ENCODE measurements at places on chromosomes 16 and 17. TPM values are rescaled to one million over a fixed set of nuclear protein-coding genes. Genes with fewer than 3 reads are reported as not detected.

DNA sequence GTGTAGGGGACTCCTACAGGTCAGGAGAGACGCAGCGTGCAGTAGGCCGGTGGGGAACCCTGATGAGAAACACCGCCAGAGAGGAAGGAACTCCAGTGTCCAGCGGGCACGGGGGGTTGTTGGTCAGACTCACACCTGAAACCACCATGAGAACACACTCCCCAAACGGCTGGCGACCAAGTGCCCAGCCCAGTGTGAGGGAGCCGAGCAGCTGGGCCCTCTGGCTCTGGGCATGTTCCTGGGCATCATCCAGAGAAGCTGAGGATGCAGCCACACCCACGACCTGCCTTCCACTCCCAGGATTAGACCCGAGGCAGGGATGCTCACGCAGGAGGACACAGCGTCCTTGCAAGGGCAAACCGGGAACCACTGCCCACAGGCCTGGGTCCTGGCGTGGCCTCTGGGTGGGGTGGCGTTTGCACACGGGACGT, 108.3 kb upstream of the ZNF750 start:
- no peak for DNase-seq

DNA sequence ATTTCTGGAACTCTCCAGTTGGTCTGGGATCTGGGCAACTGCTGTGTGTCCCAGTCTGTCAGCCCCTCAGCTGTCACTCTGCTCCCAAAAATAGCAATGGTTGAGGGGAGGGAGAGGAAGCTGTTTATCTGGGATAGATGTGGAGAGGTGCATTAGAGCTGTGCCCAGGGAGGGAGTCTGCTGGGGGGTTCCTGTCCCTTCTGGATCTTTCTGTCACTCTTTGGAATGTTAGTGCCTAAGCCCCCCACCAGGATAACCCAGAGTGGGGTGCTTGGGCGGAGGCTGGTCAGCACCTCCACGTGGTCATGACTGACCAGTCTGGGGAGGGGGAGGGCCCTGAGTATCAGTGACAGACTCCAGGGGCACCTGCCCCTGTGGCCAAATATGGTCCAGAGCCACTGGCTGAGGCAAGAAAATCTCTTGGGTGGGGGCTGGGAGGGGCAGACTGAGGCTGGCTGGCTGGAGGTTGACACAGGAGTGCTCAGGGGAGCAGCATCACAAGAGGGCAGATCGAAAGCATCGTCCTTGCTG, at the start of gene UNC45B:
Gene UNC45B (plus strand): TSS at position 443 of the 531 bp plus-strand sequence. CDS start 447 bp downstream, outside the sequence.
- DNase-seq: no peak

Gene PYCARD
- total RNA-seq: 13.1 TPM

DNA sequence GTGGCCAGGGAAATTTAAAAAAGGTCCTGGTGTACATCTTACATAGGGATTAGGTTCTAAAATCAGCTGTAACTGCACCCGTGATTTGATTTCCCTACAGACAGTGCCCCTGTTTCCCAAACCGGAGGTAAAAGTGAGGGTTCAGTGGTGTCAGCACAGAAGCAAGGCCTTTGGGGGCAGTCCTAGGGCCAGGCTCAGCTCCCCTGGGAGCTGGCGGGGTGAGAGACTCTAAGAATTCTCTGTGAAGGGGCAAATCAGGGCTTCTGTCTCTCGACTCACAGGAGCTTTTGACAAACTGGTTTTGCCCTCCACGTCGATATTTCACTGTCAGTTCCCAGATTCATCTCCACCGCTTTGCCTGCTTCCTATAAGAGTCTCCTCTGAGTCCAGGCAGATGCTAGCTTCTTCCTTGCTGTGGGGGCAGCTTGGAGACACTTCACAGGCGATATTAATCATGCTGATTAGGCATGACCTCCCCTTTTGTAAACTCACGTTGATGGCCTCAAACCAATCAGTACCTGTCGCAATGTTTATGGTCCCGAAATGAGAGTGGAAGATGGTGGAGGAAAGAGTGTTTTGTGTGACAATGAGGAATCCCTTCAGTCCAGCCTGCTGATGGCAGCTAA, 234.2 kb upstream of the TOX3 start:
- DNase-seq: no peak

Gene CMTM2
- total RNA-seq: not detected

DNA sequence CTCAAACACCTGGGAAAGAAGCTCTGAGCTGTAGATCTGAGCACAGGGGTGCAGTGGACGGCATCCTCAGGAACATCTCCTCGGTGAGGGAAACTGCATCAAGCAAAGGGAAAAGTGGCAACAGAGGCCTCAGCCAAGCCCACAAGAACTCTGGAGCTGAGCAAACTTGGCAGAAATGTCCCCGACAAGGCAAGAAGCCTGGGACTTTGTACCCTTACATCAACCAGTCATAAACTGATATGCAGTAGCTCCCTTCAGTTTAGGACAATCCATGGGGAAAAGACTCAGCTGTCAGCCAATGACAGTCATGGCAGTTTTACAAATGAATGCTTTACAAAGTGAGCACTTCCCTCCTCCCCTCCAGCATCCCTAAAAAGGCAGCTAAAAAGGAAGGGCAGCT, 210.0 kb upstream of the DYNLRB2 start:
- DNase-seq: no peak

- DNase-seq: no peak
These were observed 56.6 kb downstream of the USP32 start for GRCh38 chr17:60335289-60335688.

Gene PRRT2
- 0.90 TPM for total RNA-seq

Gene HSF5
- total RNA-seq: not detected

DNA sequence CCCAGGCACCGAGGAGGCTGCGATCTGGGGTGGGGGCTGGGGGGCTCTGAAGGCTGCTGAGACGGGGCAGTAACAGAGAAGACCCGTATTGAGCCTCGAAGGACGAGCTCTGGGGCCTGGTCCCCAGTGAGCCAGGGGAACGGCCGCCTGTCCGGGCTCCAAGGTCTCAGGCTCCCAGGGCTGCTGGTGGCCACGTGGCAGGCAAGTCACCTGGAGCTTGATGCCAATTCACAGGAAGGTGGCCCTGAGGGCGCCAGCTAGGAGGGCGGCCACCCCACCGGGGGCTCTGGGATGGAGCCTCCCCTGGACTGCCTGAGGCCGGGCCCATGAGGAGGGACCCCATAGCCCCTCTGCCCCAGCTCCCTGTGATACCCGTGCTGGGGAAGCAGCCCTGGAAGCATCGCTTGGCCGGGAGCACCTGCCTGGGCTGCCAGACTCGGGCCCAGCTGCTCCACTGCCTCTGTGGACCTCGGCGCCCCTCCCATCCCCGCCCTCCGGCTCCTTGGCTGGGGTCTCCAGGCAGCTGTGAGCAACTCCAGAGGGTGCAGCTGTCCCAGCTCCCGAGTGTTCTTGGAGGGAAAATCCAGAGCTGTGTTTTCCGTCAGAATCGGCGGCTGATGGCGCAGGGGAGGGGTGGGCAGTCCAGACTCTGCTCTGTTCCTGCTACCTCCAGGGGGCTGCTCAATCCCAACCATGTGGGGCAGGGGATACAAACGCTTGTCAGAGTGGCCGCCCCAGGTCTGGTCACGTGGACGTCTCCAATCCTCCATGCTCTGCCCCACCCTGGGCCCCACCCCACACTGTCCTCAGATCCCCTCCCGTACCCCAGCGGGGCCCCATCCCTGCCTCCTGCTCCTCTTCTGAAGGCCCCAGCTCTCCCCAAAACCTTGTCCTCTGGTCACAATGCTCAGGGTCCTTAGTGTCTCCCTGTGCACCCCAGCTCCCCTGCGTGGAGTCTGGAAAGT, 67.2 kb upstream of the GNG13 start:
- DNase-seq: no peak

GRCh38 chr17:68532826-68533225, 20.6 kb downstream of the PRKAR1A start:
- DNase-seq: no peak

- no peak for DNase-seq
These were observed 20.9 kb downstream of the LDAF1 start for GRCh38 chr16:21179126-21179982.

DNA sequence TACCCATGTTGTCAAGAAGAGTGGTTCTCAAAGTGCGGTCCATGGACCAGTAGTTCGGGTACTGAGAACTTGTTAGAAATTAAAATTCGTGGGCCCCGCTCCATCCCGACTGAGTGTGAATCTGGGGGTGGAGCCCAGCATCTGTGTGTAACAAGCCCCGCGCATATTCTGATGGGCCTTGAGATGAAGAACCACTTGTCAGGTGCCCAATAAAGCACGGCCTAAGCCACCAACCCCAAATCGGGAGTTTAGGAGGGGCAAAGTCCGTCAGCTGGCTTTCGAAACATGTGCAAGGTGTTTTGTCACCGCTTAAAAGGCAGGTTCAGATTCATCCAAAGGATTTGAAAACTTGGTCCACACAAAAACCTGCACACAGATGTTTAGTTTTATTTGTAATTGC, 29.5 kb downstream of the PSMD12 start:
- no peak for DNase-seq

Gene CEP295NL
- 0.72 TPM for total RNA-seq

Gene P2RX1
- not detected for total RNA-seq

DNA sequence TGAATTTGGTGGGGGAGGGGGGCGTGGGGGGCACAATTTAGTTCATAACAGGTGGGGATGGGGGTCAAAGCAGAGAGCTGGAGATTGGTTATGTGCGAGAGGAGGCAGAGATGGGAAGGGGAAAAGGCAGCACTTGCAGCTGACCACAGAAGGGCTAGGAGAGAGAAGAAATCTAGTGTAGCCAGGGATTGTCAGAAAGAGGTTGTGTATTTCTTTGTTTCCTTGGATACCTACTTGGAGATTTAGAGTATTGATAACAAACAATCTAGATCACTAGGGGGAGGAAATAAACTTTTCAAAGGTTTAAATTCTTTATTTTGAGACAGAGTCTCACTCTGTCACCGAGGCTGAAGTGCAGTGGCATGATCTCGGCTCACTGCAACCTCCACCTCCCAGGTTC, 47.1 kb upstream of the YPEL2 start:
- no peak for DNase-seq

GRCh38 chr16:2092866-2093265, 42.8 kb downstream of the PKD1 start:
- no peak for DNase-seq

DNA sequence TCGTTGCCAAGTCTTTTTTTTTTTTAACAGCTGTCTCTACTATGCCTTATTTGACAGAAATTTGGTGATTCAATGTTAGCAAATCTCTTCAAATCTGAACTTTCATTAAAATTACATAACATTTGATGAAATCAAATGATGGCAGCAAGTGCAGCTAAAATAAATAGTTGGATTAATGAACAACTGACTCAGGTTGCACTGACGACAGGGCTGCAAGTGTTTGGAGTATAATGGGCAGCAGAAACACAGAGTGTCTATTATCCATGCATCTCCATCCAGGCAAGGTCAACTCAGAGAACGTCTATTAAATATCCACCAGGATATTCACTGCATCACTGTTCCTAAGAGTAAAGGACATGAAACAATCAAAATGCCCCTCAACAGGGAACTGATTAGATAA, 109.8 kb downstream of the SLC39A11 start:
- DNase-seq: no peak

DNA sequence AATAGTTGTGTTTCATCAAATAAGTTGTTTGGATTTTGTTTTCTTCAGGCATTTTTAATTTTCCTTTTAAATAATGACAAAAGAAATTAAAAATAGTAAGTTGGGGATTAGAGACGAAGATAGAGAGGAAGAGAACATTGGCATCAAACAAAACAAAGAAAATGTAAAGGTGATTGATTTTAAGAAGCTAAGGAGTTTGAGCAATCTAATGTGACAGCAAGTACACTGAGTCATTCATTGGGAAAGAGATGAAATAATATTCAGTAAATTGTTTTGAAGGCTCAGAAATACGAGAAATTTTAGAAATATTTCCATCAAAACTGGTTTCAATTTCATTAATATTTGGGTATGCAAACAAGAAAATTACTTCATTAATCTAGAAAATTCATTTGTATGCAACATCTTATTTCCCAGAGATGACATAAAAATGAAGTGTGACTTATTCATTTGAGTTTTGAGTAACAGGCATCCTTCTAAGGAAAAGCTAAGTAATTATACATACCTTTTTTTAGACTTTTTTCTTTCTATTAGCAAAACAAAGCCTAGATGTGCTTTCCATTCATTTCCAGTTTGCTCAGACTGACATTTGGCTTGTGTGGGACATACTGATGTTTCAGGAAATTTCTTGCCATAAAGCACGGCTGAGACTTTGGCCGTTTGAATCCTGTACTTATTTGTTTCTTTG, 66.7 kb downstream of the COX10 start:
- no peak for DNase-seq

Gene CX3CL1
- total RNA-seq: under 0.01 TPM

Gene C1QTNF8
- total RNA-seq: not detected

- DNase-seq: peak; percentile 47
These were observed 14.0 kb upstream of the ELAC2 start for GRCh38 chr17:13031718-13032350.

DNA sequence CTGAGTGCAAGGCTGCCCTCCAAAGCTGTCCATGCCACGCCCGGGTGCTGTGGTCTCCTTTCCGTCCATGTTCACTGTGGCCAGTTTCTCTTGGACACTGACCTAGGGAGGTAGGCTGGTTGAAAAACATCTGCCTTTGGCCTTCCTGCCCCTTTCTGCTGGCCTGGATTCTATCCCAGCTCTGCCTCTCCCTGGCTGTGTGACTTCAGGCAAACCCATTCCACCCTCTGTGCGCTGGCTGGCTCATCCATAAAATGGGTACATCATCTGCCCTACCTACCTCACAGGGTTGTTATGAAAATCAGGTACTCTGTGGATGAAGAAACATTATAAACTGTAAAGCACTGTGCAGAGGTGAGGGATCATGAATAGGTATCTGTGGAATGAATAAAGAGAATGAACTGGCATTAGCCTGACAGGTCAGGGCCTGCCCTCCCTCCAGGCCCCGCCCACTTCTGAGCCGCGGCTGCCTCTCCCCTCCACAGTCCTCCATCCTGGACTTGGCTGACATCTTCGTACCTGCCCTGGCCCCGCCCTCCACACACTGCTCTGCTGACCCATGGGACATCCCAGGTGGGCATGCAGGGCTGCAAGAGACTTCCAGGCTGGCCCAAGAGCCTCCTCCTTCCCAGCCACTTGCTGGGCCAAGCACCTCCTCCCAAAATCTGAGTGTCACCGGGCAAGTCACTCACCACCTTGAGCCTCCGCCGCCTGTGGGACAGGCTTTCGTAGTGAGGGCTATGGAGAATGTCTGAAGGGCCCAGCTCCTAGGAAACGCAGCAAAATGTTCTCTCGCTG, 7.0 kb upstream of the SPATA20 start:
- DNase-seq: no peak

Measured in IMR-90 (cell line).